Kidney (tissue), 22 donors: ENCODE measurements at places on chromosomes 6 and 20. TPM values are rescaled to one million over a fixed set of nuclear protein-coding genes. Genes with fewer than 3 reads are reported as not detected.

The ADA gene
- 3.1 TPM for polyA plus RNA-seq

The PLCG1 gene
- 12.5 TPM for polyA plus RNA-seq

The ZNF322 gene
- 7.9 TPM for polyA plus RNA-seq

The HLA-DQB1 gene
- polyA plus RNA-seq = 48.0 TPM

The DPPA5 gene
- not detected for polyA plus RNA-seq

The TSBP1 gene
- not detected for polyA plus RNA-seq

The CALHM6 gene
- 2.4 TPM for polyA plus RNA-seq

The LY86 gene
- polyA plus RNA-seq = 4.8 TPM

The TNFAIP3 gene
- 2.8 TPM for polyA plus RNA-seq

- DNase-seq = no peak
These were observed 234.2 kb upstream of the OPRM1 start for GRCh38 chr6:153804755-153805330.

GRCh38 chr6:42010185-42010891, 40.0 kb upstream of the TAF8 start:
- DNase-seq = peak; percentile 84

GRCh38 chr6:28977341-28978132, 27.6 kb downstream of the ZNF311 start:
- DNase-seq = peak; percentile 44

- DNase-seq = peak; percentile 57
These were observed 310.0 kb downstream of the ESR1 start for GRCh38 chr6:152117156-152118133.

DNA sequence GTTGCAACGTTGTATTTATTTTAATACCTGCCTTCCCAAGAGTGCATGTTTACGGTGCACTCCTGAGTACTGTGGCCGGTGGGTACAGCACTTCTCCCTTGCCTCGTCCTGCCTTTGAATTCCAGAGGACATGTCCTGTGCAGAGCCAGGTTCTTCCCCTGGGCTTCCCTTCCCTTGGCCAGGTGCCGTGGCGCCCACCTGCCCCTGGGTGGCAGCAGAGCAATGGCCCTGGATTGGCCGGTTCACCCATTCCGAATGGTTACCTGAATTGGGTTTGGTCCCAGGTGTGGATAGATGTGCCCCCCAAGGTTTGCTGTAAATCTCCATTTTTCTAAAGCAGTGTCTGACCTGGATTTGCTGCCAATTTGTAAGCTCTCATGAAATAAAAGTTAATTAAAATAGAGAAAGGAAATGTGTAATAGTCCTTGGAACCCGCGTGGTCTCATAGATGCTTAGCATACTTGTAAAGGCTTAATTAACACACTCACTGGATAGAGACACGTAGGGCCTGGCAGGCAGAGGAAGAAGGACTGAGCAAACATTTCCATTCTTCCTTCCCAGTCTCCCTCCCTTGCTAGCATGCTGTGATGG, 40.6 kb downstream of the DTD1 start:
- DNase-seq = no peak

GRCh38 chr20:32201977-32202363, 5.6 kb downstream of the PLAGL2 start:
- DNase-seq = no peak

GRCh38 chr20:51020657-51021056, 2.2 kb downstream of the KCNG1 start:
- no peak for DNase-seq

DNA sequence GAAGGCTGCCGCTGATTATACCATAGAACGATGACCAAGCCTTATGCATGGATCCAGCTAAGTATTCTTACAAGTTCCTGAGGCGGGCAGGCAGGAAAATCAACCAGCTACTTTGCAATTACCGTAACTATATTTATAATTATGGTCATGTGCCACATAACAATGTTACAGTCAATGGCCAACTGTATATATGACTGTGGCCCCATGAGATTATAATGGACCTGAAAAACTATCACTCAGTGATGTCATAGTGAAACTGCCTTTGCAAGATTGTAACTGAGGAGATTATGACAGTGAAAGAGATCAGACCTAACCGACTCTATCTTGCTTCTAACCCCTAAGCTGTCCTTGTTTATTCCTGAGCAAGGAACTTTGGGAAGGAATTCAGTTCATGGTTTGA, 33.1 kb upstream of the FAM135A start:
- DNase-seq = no peak

- DNase-seq = no peak
These were observed 202.2 kb downstream of the TASP1 start for GRCh38 chr20:13436530-13436929.

DNA sequence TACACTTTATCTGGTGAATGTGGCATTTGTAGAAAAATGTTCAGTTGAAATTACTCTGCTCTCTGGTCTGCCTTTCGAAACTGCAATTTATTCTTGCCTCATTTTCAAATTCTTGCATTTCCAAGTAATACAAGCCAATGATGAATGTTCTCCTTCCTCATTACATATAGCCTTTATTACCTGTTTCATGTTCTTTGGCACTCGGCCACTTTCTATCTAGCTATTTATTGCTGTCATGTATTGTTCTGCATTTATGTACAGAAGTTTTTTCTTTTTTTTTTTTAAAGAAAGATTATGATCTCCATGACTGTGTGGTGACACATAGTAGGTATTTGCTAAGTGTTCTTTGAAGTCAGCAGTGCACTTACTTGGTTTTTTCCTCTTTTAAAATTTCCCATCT, 261.4 kb downstream of the ZFAND3 start:
- DNase-seq = no peak

DNA sequence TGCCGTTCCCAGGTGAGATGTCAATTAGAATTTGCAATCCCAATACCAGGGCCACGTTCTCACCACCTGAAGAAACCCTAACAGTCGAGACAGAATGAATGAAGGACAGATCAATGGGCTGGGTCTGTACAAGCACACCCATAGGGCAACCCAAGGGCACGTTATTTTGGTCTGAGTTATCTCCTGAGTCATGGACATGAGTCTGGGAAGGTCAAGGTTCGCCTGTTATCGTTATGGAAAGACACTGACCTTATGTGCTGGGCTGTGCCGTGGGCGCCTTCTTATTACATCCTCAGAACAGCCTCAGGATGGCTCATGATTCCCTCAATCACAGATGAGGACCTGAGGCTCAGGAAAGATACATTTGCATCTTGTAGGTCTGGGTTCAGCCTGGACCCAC, 175.0 kb upstream of the SULF2 start:
- no peak for DNase-seq

- no peak for DNase-seq
These were observed 151.2 kb downstream of the ADGRG6 start for GRCh38 chr6:142452993-142453392.

DNA sequence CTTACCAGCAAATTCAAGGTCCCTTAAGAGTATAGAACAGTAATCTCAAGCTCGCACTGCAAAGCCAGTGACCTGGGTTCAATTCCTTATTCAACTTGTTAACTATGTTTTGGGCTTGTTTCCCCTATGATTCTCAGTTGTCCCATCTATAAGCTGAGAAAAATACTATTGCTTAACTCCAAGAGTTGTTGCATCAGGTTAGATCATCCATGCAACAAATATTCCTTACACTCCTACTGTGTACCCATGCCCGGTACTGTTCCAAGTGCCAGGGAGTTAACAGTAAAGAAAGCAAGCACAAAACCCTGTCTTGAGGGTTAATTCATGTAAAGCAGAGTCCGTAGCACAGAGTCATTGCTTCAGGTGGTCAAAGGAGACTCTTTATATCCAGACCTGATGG, 247.3 kb downstream of the MAFB start:
- no peak for DNase-seq

- no peak for DNase-seq
These were observed 102.6 kb downstream of the CD109 start for GRCh38 chr6:73798592-73798991.
